ENCODE measurements at places on chromosomes 13 and 19. TPM values are rescaled to one million over a fixed set of nuclear protein-coding genes. Genes with fewer than 3 reads are reported as not detected.

The NTN5 gene
- 0.08 TPM for total RNA-seq

The KCNC3 gene
- total RNA-seq: 0.24 TPM

The RGL3 gene
- total RNA-seq: 20.6 TPM

The CDX2 gene
- 34.6 TPM for total RNA-seq

DNA sequence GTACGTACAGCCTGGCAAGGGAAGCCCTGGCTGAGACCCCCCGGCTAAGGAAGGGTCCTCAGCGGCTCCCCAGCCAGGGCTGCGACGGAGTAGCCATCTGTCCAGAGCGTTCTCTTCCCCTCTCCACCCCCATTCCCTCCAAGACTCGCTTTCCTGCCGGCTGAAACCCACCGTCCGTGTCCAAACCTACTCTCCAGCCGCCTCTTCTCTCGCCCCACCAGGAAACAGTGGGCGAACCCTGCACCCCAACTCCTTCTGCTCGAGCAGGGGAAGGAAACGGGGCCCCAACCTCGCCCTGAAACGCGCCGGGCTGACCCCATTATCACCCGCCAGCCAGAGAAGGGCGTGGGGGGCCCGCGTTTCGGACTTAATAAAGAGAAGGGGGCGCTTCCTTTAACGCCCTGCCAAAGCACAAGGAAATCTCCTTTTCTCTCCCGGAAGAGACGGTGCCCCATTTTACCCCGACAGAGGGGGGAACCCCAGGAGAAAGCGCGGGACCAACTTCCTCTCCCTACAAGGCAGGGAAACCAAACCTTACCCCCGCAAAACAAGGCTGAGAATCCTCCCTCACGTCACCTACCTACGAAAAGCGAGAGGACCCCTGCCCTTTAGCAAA lies 2.5 kb downstream of the ZC3H4 start:
- no peak for DNase-seq

DNA sequence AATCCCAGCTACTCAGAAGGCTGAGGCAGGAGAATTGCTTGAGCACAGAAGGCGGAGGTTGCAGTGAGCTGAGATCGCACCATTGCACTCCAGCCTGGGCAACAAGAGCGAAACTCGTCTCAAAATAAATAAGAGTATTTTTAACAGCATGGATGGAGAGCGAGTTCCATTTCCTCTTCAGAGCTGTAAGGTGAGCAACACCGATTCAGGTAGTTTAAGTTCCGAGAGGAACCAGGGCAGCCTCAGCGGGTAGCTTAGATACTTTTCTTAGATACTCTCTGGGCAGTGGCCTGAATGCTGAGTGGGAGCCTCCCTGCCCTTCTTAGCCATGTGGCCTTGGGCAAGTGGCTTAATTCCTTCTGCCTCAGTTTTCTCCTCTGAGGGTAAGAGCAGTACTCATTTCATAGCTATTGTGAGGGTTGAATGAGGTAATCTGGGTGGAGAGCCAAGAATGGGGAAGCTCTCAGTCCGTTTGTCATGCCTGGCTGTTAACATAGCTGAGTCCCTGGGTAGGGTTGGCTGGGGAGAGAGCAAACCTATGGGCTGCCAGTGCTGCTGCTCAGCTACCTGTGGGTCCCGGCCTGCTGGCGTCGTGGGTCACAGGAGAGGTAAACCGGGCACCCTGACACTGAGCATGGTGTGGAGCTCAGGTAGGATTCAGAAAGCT lies 4.1 kb downstream of the ATP11A start:
- no peak for DNase-seq

GRCh38 chr19:48274938-48275337 lies 5.1 kb downstream of the ZNF114 start:
- DNase-seq: no peak

DNA sequence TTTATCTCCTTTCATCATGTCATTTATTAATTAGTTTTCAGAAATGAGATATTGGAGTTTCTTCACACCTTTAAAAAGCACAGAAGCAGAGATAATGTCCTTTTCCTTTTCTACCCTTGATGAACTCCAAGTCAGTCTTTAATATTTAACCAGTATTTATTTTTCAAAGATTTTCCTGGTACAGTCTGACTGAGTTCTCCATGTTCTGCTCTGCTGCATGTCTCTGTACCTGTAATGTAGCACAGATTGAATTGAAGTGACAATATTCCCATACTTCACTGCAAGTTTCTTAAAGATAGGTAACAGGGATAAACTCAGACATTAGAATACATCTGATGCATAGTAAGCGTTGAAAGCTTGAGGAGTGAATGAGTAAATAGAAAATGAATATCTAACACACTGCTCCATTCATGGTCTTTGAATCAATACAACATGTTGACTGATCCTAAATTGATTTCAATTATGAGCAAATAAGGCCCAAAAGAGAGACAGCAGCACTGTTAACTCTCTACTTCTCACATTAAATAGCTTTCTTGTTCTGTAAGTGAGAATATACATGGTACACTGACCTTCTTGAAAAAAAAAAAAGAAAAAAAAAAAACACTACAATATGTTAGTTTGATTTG lies 1323.6 kb upstream of the PRR20A start:
- DNase-seq: no peak

DNA sequence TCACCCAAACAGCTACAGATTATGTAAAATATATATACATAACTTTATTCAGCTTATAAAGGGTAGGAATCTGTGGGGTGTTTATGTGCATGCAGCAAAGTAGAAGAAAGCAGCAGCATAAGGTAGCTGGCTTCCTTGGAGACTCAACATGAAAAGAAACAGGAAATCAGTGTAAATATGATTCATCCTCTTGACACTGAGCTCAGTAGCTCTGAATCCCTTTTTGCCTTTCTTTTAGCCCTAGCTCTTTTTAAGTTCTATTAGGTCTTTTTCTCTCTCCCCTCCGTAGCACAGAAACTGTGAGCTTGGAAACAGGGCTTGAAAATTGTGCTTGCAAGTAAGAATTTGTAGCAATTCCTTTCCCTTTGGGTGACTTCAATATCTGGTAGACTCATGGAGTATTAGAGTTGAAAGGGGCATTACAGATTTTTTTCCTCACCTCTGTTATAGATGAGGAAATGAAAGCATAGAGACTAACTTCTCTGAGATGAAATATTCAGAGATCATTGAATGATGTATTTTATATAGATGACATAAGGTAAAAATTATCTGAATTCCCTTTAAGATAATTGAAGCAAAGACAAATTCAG lies 314.4 kb downstream of the PCDH9 start:
- DNase-seq: no peak

DNA sequence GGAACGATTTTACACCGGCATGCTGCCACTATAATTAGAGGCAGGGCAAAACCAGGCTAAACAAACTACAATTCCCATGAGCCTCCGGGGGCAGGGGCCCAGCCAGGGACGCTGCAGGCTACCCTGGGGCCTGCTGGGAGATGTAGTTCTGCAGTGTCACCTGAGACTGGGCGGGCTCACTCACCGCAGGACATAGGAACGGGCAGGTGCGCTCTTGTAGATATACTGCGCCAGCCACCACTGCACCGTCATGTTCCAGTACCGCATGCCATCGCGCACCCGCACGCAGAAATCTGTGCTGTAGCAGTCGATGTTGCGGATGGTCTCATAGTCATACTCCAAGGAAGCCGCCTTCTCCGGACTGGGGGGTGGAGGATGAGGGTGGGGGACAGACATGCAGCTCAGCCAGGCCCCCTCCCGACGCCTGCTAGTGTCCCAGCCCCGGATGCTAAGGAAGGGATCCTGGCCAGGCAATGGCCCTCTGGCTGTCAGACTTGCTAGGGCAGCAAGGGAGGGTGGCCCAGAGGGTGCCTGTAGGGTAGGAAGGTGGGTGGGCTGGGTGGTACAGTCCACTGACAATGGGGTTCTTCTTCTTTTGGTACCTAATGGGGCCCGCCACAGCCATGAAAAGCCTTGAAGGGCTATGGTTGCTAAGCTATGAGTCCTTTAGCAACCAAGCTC lies 5.8 kb upstream of the TMC4 start:
- no peak for DNase-seq
